ENCODE measurements at places on chromosomes 13 and 19.

DNA sequence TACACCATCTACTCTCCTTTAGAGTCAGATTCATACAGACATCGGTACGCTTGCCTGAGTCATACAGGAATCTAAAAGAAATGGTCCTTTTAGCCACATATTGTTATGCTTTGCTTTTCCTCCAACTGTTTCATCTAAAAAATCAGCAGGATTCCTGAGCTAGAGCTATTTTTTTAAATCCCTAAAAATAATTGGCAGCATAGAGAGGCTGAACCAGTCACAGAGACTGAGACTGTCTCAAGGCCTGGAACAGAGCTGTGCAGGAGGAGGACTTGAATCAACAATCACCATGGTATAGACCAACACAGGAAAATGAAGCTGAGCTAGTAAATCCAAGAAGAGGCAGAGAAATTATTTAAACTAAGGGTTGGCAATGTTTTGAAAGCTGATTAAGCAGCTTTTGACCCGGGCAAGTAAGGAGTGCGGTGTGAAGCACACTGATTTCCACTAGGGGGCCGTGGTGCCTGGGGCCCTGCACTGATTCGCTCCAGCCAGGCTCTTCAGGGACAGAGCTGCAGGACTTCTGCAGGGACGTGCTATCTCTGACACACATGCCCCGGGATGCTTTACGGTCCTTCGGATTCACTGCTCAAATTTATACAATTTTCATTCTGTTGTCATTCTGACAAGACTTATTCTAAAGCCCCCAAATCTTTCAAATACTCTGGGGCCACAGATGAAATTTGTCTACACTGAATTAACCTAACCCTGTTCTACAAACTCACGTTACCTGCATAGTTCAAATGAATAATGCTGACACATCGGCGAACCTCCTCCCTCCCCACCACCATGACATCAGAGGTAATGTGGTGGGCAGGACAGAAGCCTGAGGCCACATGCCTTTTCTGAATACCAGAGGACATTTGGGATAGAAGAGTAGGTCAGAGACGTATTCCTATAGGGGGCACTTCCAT, 87.6 kb upstream of the SLC15A1 start:
- DNase-seq = no peak

DNA sequence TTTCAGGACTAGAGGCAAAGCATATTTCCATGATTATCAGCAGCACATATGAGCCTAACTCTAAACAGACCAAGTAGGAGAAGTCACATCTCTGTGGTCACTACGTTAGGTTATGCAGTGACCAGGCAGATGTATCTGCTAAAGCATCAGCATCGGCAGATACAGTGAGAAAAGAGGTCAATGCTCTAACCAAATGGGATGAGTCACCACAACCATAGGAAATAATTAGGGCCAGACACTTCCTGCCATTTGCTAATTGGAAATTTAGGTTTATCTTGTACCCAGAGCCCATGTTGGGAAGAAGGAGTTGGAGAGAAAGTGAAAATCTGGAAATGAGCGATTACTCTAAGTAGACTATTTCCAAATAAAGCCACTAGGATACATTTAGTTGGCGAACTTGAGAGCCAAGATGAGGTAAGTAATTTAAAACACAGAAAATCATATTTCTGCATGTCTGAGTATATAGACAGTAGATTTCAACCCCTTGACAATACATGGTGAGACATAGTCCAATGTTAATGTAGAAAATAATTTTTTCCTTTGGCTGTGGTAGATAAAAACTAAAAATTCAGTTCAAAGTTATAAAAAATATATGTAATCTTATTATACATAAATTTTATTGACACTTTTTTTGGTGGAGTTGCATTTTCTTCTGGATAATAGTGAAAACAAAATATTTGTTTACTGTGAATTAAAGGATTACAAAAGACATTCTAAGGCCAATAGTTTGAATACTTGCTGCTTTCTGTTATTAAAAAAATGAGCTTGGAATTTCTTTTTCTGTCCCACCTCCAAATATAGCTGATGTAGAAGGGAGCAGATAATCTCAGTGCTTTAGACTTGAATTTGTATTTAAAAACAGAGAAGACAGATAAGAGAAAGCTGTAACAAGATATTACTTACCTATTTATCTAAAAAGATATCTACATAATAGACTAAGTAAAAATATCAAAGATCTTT, 104.4 kb upstream of the CSNK1A1L start:
- DNase-seq = no peak

GRCh38 chr13:75123428-75123827, 358.5 kb downstream of the TBC1D4 start:
- DNase-seq = no peak

DNA sequence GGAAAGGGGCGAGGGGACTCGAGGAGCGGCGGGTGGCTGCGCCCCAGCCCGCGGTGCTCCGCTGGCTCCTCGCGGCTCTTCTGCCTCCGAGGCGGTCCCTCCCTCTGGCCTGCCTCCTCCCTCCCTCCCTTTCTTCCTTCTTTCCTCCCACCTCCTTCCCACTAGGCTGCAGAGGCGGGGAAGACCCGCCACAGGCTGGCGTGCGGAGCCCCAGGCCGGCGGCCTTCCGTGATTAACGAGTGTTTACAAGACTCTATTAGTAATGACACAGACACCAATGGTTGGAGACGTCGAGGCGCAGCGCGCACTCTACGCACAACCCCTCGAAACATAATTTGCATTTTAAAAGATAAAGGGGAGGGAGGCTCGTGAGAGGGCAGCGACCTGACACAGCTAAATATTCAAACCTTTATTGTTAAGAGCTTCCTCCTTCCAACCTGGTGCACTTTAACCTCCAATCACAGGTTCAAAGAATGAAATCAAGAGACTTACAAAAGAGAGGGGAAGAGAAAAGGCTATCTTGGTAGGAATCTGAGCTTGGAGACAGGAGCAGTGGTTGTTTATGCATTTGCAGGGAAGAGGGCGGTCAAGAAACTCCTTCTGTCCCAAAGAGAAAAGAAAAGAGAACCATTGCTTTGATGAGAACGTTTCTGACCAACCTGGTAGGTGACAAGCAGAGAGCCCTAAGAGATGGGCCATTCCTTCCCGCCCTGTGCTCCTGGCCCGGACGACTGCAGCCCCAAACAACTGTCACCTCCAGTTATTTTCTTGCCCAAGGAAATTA, at the start of gene CDX2:
Gene CDX2 (minus strand): TSS at position 234 of the 784 bp plus-strand sequence. CDS start 309 bp downstream, outside the sequence.
- DNase-seq = no peak

- no peak for DNase-seq
Measured at GRCh38 chr13:113991191-113991669, 17.4 kb upstream of the C13orf46 start.

DNA sequence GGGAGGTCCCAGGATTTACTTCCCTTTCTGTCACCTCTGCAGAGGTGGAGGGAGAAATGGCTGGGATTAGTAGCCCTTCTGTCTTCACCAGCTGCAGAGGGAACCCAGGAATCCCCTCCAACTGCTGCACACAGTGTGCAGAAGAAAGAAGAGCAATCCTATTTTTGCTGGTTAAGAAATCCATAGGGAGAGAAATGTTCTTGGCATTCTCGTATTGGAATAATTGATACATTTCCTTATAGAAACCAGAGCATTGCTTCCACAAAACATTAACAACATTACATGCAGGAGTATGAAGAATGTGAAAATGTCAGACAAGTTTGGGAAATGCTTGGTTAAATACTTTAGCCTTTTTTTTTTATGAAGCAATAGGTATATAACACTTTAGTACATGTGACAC, 48.3 kb upstream of the KLF12 start:
- DNase-seq = no peak

DNA sequence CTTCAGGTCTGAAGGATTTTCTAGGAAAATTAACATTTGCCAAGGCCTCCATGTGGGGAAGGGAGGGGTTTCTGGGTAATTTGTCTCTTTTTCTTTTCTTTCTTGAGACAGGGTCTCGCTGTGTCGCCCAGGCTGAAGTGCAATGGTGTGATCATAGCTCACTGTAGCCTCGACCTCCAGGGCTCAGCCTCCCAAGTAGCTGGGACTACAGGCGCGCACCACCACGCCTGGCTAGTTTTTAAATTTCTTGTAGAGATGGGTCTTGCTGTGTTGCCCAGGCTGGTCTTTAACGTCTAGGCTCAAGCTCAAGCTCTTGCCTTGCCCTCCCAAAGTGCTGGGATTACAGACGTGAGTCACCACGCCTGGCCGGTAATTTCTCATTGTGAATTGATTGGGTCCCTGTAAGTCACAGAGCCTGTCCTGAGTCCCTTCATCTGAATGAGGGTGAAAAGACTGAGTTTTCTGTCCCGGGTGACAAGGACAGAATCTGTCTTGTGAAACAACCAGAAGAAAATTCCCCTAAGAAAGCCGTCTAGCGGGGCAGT, 10.0 kb upstream of the SPC24 start:
- DNase-seq = no peak

DNA sequence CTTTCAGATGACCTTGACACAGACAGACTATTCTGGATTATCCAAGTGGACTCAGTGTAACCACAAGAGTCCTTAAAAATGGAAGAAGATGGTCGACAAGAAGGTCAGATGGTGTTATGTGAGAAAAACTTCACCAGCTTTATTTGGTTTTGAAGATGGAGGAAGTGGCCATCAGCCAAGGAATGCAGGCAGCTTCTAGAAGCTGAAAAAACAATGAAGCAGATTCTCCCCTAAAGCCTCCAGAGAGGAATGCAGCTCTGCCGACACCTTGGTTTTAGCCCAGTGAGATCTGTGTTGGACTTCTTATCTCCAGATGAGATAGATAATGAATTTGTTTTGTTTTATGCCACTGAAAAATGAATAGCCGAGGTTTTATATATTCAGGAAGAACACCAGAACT, 501.5 kb downstream of the DCT start:
- no peak for DNase-seq

DNA sequence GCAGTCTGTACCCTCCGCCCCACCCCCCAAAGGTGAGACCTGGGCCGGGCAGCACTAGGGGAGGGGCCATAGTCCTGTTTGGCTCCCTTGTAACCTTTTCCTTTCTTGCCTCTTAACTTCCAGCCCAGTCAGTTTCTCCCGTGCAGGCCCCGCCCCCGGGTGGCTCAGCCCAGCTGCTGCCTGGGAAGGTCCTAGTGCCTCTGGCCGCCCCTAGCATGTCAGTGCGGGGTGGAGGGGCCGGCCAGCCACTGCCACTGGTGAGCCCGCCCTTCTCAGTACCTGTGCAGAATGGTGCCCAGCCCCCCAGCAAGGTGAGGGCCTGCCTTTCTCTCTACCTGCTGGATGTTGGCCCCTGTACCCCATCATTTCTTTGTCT, 10.5 kb upstream of the PRR19 start:
- DNase-seq = no peak

GRCh38 chr13:96068729-96069128, 15.5 kb upstream of the UGGT2 start:
- DNase-seq = no peak

- DNase-seq = peak; percentile 83
Measured at GRCh38 chr19:45607071-45608029, 5.3 kb upstream of the GPR4 start.
